Activated gamma-delta T cell treated with Interleukin-2 at 50 U/mL for 16 hours (primary cell): ENCODE measurements at places on chromosomes 7 and 10.

DNA sequence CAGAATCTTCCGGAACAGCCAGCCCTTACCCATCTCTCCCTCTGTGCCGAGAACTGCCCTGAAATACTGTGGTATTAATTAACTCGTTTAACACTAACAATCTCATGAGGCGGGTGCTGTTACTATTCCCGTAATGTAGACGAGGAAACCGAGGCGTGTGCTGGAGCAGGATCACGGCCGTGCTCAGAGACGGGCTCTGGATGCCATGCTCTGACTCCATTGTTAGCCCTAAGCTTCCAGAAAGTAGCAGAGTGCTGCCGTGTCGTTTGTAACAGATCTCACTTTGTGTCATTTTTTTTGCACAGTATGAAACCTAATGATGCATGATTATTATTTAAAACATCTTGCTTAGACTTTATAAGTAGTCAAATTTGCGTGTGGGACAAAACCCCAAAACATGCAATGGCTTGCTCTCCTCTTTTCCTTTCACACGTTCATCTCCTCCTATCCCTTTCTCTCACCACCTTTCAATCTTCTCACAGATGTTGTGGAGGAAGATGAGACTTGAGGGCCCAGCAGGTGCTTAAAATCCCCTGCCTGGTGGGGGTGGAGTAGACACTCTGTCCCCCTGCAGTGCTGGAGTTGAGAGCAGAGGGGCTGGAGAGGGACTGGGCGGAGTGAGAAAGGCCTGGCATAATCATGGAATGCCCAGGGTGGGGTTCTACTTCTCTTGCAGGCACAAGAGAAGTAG lies 482 bp upstream of the ACTR3C start:
- DNase-seq = no peak

DNA sequence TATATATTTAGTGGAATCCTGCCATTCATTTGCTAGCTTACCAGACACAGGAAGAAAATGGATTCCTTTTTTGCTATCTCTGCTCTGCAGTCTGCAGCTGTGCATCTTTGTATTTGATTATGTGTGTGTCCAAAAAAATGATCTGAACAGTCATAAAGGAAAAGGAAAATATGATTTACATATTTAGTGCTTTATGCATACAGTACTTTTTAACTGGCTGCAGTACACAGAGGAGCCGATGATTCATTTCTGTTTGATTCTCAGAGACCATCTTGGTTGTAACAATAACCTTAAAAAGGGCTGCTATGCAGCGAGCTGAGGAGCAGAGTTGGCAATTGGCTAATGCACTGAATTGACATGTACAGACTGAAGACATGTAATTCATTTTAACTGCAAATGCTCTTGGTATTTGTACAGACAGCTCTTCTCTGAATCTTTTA lies 151.3 kb upstream of the FZD1 start:
- no peak for DNase-seq

DNA sequence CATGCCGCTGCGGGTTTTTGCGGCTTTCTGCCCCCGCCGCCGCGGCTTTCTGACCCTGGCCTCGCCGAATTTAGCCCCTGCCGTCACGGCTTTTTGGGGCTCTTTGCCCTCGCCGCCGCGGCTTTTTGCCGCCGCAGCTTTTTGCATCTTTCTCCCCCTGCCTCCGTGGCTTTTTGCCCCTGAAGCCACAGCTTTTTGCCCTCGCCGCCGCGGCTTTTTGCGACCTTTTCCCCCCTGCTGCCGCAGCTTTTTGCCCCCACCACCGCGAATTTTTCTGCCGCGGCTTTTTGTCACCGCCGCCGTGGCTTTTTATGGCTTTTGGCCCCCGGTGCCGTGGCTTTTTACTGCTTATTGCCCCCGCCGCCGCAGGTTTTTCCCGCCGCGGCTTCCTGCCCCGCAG lies 636.5 kb downstream of the ZNF716 start:
- no peak for DNase-seq

- DNase-seq = no peak
Observed at GRCh38 chr10:14949291-14949690, 4.6 kb downstream of the DCLRE1C start.

DNA sequence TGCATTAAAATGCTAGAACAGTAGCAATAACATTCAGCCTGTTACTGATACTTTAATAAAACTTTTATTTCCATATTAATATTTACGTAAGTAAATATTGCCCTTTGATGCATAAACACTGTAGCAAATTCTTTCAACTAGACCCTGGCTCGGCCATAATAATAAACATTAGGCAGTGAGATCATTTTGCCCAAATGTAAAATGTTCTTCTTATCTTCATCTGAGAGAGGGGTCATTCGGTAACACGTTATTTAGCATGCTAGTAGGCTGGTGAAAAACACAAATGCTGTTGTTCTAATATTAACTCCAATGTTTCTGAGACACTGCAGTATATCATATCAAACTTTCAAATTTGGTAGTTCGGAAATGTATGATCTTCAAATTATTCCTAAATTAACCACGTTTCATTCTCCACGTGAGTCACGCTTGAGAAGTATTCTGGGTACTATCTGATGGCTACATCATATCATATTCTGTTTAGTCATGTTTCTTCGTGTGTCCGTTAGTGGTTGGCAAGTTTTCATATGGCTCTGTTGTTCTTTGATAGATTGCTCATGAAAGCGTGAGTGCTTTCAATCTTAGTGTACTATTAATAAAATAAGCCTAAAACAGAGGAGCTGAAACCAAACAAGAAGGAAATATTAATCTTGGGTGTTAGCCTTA lies 145.8 kb downstream of the NSUN6 start:
- DNase-seq = no peak

DNA sequence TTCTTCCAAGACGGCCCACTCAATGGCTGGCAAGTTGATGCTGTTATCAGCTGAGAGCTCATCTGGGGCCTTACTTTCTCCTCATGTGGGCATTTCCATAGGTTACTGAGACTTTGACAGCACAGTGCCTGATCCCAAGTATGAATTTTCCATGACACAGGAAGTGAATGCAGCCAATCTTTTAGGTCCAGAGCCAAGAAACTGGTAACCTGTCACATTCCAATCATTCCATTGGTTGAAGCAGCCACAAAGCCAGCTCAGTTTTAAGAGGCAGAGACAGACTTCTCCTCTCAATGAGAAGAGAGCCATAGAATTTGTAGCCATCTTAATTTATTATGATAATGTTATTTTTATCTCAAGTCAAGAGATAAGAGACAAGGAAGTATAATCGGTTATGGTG lies 775.5 kb downstream of the CNTNAP2 start:
- DNase-seq = no peak

GRCh38 chr7:10474048-10474447 lies 499.6 kb upstream of the PHF14 start:
- DNase-seq = no peak

- no peak for DNase-seq
Observed at GRCh38 chr10:84944187-84944586, 615.8 kb downstream of the CCSER2 start.

DNA sequence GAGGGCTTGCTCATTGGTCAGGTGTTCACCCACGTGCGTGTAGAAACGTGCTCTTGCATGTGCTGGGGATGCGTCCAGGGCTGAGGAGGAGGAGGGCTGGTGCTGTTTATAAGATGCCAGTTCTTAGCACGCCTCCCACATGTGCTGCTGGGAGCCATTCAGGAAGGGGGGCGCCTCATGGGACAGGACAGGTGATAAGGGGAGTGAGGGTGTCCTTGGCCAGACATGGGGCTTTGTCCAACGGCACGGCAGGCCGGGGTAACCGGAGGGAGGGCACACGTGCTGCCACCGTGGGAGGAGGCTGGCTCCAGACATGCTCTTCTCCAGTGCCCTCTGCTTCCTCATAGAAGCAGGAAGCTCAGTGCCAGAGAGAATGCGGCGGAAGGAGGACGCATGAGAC lies 150.0 kb downstream of the ZMYND11 start:
- DNase-seq = no peak

- DNase-seq = no peak
Observed at GRCh38 chr10:109835257-109835656, 88.1 kb downstream of the XPNPEP1 start.

DNA sequence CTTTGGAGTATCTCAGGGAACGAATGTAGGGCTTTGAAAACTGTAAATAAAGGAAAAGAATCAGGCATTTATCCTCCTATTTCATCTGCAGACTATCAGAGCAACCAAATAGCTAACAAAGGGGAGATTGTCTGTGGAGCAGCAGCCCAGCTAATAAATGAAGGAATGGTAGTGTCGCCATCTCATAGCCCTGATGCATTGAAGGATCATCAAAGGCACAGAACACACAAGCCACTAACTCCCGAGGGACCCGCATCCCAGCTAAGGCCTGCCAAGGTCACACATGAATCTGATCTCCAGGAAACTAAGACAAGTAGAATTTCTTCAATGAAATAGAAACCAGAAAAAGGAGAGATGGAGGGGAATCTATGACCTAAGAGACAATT lies 38.2 kb downstream of the CALML5 start:
- no peak for DNase-seq

DNA sequence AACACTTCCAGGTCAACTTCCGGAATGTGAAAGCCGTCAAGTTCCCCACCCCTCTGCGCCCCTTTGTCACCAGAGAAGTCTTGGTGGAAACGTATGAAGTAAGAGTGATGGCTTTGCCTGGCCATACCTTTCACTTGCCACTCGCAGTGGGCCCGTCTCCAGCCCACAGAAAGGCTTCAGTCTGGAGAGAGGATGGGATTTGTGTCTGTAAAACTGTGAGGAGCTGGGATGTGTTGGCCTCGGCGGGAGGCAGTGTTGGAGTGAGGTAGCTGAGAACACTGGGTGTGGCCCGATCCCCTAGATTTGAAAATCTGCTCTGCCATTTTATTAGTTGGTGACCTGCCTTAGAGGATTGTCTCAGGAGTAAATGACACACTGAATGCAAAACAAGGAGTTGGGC lies 6.4 kb downstream of the ADCK2 start:
- DNase-seq = no peak

DNA sequence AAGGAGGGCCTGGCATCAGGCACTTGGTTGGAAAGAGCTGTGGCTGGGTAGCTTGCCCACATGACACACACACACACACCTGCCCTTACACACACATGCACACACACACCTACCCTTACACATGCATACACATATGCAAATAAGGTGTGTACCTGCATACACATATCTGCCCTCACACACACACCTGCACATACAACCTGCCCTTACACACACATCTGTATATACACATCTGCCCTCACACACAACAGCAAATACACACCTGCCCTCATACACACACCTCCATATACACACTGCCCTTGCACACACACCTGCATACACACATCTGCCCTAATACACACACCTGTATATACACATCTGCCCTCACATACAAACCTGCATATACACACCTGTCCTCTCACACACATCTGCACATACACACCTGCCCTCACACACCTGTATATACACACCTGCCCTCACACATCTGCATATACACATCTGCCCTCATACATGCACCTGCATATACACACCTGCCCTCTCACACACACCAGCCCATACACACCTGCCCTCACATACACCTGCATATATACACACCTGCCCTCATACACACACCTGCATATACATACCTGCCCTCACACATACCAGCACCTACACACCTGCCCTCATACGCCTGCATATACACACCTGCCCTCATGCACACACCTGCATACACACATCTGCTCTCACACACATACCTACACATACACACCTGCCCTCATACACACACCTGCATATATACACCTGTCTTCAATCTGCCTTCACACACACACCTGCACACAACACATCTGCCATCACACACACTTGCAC lies 82.9 kb downstream of the GRID1 start:
- no peak for DNase-seq

DNA sequence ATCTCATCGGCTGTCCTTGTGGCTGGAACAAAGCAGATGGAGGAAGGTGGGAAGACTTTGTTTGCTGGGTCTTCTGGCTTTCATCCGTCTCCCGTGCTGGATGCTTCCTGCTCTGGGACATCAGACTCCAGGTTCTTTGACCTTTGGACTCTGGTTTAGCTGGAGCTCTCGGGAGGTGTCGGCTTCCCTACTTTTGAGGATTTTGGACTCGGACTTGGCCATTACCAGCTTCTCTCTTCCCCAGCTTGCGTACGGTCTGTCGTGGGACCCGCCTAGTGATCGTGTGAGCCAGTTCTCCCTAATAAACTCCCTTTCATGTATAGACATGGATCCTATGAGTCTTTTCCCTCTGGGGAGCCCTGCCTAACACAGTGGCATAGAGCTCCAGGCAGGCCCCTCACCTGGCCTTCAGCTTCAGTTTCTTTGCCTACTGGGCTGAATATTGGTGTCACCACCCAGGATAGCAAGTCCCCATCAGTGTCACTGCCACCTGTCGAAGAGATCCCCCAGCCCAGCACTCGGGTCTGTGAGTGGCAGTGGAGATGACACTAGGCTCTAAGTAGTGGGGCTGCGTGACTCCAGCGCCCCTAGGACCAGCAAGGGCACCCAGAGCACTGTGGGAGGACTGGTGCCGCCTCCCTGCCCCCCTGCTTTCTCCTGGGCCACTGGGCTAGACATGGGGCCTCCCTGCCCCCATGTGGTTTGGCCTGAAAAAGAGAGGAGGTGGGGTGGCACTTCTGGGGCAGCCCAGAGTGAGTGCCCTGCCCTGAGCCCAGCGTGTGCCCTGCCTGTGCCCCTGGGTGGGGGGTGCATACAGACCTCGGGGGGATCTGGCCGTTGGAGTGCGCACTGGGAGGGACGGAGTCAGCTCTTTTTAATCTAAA lies 135.6 kb downstream of the LHPP start:
- no peak for DNase-seq

- DNase-seq = no peak
Observed at GRCh38 chr10:71339796-71340589, 20.9 kb downstream of the SLC29A3 start.

- DNase-seq = no peak
Observed at GRCh38 chr7:140200061-140200989, 23.5 kb upstream of the KDM7A start.

- no peak for DNase-seq
Observed at GRCh38 chr10:97063983-97064837, 121.5 kb downstream of the SLIT1 start.

DNA sequence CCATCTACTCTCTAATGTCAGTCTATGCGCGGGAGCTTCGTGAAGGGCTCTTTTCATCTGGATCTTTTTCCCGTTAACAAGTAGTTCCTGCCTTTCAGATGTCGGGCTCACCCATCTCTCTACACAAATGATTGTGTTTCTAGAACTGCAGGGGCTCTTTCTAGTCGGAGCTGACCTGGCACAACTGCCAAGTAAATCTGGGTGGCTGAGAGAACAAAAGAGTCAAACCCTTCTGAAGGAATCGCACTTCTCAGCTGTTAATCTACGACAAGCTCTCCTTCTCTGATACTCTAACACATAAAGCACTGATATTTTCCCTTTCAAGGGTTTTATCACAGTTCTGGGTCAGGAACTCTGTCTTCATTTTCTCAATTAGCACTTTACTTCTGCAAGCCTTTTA lies 144.7 kb downstream of the NRP1 start:
- DNase-seq = no peak

DNA sequence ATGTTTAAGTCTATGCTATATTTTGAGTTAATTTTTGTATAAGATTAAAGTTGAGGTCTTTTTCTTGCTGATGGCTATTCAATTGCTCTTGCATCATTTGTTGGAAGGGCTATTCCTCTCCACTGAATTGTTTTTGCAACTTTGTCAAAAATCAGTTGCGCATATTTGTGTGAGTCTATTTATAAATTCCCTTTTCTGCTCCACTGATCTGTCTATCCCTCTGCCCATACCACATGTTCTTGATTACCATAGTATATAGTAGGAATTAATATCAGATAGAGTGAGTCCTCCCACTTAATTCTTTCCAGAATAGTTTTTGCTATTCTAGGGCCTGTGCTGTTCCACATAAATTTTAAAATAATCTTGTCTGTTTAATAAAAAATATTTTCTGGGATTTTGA lies 152.4 kb upstream of the ADCY1 start:
- no peak for DNase-seq
